Left lung (tissue), 14 donors: ENCODE measurements at places on chromosomes 12 and 14.

- no peak for DNase-seq
Measured at GRCh38 chr12:70948236-70948975, 27.9 kb upstream of the PTPRR start.

- DNase-seq, result no peak
Measured at GRCh38 chr12:83462419-83462818, 775.7 kb downstream of the TMTC2 start.

DNA sequence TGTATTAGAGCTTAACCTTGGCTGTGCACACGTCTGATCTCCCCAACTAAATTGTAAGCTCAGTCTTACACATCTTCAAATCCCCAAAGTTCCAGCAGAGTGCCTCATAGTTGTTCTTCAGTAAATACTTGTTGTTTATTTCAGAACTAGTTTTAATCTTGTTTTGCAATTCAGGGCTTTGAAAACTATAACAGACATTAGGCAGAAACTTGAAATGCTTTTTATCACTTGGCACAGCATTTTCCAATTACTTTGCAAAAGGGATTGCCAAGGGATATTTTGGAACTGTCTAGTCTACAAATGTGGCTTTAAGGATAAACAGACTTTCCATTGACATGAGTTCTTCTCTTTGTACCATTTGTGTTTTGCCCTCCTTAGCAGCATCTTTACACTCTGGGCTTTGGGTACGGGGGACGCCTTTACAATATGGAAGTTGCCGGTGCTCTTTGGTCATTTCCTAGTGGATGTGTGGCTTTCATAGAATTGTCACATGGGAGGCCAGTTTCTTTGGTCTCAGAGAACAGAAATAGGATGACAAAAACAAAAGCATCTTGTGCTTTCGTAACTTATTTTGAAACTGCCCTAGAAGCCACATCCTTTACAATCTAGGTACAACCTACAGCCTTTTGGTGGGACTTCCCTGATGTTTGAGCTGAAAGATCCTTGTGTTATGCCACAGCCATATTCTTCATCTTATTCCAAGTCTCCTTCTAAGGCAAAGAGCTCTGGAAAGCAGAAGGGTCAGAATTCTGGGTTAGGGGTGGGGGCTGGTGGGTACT lies 96.9 kb downstream of the NPAS3 start:
- peak; percentile 40 for DNase-seq

DNA sequence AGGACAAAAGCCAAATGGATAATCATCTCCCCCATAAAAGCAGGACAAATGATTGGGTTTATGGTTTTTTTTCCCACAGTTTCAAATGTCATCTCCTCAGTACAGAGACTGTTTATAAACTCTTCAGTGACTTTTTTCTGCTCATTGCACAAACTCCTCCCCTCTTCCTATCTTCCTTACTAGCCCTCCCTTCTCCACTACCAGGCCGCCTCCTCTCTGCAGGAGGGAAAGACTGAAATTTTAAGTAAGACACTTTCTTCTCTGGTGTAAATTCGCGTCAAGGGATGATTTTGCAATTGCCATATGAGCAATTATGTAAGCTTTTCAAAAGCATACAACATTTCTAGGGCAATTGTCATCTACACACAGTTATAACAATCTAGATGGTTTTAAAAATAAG lies 37.0 kb downstream of the BTG1 start:
- DNase-seq, result no peak

DNA sequence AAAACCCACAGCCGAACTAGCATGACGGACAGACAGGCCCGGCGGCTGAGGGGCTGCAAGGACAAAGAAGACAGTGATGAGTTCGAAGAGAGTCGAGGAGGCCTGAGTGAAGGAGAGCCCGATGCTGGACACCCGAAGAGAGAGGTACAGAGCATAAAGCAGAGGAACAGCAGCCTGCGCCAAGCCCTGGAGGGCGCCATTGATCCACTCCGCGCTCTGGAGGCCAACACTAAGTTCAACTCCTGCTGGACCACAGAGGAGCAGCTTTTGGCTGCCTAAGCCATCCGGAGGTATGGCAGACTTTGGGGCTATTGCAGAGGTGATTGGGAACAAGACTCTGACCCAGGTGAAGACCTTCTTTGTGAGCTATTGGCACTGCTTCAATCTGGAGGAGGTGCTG lies 7.8 kb upstream of the PLXNC1 start:
- no peak for DNase-seq
